Stimulated activated CD8-positive, alpha-beta memory T cell treated with anti-CD3 and anti-CD28 coated beads, Interleukin-2, amount 100 ng/mL, for 1 hour (primary cell): ENCODE measurements at places on chromosomes 7 and 10.

GRCh38 chr10:47082055-47082784 lies 171.0 kb downstream of the PTPN20 start:
- no peak for DNase-seq

- no peak for DNase-seq
These were observed 122.8 kb downstream of the SKIDA1 start for GRCh38 chr10:21402606-21403083.

DNA sequence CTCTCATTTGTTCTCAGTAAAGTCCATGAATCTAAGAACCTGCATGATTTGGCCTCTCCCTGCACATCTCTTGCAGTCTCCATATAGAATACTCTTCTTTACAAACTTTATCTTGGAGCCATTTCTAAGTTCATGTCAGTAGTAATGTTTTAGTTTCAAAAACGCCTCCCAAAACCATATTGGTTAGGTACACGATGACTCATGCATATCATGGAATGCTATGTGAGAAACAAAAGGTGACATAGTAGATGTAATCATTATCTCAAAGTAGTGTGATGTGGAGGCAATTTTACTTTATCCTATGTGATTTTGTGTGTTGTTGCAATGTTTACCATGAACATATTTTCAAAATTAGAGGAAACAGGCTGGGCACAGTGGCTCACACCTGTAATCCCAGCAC lies 520.7 kb downstream of the KCNMA1 start:
- no peak for DNase-seq

- DNase-seq, result no peak
These were observed 169.2 kb downstream of the NOC3L start for GRCh38 chr10:94193466-94193924.
